Bone marrow (tissue), 2 donors: ENCODE measurements at places on chromosomes 6 and 20.

- no peak for DNase-seq
Measured at GRCh38 chr6:48378884-48379407, 267.9 kb upstream of the PTCHD4 start.

GRCh38 chr6:168165891-168166290, 86.9 kb upstream of the FRMD1 start:
- no peak for DNase-seq

- DNase-seq = no peak
Measured at GRCh38 chr6:2651536-2651935, 99.2 kb downstream of the MYLK4 start.

DNA sequence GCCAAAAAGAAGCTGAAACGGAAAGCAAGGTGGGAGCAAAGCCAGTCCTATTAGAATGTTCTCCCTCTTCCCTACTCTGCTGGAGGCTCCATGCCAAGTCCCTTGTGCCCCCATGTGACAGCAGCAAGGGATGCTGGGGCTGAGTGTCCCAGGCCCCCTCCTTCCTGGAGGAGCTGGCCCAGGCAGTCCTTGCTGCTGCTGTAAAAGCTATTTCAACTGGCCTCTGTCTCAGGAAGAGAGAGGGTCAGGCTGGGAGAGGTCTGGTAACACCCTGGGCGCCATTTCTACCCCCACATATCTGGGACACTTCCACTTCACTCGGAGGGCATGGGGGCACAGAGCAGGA, 25.0 kb downstream of the TTBK1 start:
- DNase-seq = no peak

- DNase-seq = no peak
Measured at GRCh38 chr6:3473773-3474172, 16.9 kb upstream of the SLC22A23 start.

GRCh38 chr6:39901116-39901655, 33.1 kb downstream of the MOCS1 start:
- no peak for DNase-seq

DNA sequence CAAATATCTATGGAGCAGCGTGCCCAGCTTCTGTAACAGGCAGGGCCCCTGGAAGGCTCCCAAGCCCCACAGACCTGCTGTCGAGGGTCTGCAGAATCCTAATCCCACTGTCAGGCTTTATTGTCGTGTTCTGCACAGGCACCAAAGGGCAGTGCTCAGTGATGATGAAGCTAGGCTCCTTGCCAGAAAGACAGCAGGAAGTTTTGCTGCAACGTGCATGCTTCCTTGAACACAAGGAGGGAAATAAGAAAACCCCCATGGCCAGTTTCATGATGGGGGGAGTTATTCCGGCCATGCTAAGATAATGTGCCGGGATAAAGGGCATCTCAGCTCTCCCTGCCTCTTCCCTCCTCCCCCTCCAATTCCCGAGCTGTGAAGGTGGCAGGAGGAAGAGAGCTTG, 109.4 kb upstream of the KCNG1 start:
- DNase-seq = no peak

GRCh38 chr20:13877793-13878192, 93.0 kb downstream of the NDUFAF5 start:
- DNase-seq = no peak

- no peak for DNase-seq
Measured at GRCh38 chr20:57317316-57317788, 12.3 kb upstream of the SPO11 start.

- DNase-seq = no peak
Measured at GRCh38 chr6:37339741-37340638, 13.8 kb upstream of the RNF8 start.

DNA sequence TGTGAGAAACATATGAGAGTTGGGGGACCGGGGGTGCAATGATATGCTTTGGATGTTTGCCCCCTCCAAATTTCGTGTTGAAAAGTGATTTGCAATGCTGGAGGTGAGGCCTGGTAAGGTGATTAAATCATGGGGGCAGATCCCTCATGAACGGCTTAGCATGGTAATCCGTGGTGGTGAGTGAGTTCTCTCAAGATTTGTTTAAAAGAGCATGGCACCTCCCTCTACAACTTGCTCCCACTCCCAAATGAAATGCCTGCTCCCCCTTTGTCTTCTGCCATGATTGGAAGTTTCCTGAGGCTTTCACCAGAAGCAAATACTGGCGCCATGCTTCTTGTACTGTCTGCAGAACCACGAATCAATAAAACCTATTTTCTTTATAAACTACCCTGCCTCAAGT, 2.5 kb downstream of the DEK start:
- DNase-seq = no peak

DNA sequence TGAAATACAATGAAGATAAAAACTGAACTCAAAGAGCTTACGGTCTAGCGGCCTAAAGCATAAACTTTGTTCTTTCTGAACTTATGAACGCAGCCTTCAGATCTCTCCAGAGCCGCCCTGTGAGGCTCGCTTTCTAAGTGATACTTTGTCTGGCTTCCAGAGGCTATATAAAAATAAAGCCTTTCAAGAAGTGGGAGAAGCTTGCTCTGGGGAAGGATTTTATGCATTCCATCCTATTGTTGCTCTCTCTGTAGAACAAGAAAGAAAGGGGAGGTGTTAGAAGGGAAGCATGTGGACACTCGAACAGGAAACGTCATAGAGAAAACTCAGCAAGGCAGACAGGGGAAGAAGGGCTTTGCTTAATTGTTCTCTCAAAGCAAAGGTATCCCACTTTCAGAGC, 77.0 kb downstream of the TBX18 start:
- no peak for DNase-seq

GRCh38 chr20:24948939-24949679, at the start of gene CST7:
CST7 (plus strand) TSS chr20:24949269; CDS start chr20:24949506, 237 bp downstream.
- DNase-seq = peak; percentile 19

DNA sequence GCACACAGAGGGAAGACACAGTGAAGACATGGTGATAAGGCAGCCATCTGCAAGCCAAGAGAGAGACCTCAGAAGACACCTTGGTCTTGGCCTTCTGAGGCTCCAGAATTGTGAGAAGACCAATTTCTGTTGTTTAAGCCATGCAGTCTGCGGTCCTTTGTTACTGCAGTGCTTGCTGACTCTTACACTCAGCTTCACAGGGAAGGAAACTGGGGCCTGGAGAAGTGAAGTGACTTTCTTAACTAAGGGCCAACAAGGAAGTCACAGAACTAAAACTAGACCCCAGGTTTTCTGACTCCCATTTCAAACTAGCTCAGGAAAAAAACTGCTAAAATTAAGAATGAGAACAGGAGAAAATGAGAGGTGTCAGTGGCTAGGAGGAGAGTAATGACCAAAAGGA, 74.3 kb downstream of the TNFRSF21 start:
- no peak for DNase-seq

DNA sequence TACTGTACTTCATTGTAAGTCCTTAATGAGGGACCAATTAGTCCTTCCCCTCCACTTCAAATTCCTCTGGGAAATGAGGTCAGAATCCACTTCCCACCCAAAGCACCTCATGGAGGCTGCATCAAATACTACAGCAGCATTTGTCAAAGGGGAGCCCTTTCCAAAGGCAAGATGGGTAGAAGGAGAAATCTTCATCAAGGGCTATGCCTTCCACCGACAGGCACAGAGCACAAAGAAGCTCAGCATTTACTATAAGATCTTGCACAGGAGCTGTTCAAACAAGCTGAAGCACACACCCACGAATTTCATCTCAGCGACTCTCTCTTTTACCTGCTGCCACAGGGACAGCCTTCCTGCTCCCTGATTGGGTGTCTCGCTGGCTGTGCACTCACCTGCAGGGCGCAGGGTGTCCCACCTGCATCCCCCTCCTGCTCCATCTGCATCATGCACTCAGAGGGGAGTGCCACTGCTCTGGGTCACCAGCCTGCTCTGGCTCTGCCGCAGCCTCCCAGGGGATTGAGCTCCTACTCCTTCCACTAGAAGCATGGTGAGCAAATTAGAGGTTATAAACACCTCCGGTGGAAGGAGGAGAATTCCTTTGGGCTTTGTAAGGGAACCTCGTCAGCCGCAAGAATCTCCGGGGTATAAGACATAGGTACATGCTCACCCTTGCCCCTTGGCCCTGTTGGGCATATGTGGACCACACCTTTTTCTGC, 164.5 kb downstream of the ATXN1 start:
- no peak for DNase-seq

GRCh38 chr6:54191461-54191860, 80.2 kb downstream of the MLIP start:
- DNase-seq = no peak

- DNase-seq = no peak
Measured at GRCh38 chr20:56171087-56172012, 77.2 kb upstream of the MC3R start.
